ENCODE measurements at places on chromosomes 3 and 15.

- DNase-seq, result peak; percentile 86
Measured at GRCh38 chr3:12353796-12354525, 65.1 kb downstream of the PPARG start.

DNA sequence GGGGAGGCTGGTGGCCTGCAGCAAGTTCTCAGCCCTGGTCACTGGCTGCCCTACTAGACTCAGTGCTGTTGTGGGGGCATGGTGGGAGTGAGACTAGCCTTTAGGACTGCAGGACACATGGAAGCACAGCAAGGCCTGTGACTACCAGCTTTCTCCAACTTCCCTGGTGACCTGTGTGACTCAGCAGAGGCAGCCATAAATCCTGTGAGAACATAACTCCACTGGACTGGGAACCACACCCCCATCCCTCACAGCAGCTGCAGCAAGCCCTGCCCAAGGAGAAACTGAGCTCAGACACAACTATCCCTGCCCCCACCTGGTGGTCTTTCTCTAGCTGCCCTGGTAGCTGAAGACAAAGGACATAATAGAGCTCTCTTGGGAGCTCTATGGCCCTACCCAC lies 111.3 kb downstream of the DCLK3 start:
- DNase-seq, result no peak

DNA sequence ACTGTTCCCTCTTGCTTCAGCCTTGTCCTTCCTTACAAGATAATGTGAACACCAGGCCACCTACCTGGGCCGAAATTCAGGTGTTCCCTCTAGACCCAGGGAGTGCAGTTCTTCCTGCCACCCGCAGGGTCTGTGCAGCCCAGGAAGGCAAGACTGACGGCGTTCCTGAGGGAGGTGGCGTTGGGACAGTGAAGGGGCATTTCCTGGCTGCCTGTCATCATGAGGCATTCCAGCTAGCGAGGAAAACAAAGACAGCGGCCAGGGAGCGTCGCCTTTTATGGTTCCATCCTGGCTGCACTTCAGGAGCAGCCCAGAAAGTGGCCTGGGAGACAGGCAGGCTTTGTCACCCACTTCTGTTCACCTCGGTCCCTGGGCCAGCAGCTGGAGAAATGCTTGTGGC lies 84.8 kb upstream of the WNT5A start:
- no peak for DNase-seq

DNA sequence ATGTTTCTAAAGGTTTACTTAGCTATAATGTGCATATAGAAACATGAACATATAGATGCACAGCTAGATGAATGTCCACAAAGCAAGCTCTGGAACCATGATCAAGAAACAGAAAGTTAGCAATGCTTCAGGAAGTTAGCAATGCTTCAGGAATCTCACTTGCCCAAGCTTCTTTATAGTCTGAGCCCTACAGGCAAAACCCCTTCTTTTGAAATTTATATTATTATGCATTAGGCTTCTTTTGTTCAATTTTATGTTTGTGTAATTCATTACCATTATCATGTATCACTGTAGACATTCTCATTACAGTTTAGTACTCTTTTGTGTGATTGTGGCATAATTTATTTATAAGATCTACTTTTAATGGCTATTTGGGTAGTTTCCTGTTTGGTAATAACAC lies 286.4 kb upstream of the BCHE start:
- DNase-seq, result no peak

DNA sequence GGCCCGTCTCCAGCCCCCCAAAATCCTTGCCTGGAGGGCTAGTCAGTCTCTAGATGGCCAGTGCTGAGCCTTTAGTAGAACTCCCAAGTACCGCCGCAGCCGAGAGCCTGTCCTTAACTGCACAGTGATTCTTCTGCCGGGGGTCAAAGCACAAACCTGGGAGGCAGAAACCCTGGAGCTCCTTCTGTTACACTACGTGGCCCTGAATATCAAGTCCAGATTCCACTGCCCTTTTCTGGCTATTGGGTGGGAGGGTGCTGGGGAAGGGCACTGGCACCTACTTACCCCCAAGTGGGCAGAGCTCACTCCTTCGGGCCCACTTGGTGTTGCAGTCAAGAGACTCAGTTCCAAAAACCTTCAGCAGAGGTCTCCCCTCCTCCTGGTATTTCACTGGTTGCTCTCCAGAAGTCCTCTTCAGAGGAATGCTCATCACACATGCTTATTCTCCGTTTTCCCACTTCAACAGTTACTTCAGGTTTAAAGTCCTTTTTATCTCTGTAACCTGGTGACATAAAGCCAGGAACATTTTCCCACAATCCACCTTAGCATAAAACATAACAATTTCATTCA lies 10.8 kb downstream of the PDHB start:
- DNase-seq, result no peak

GRCh38 chr3:32755761-32756160 lies 62.0 kb upstream of the TRIM71 start:
- no peak for DNase-seq

DNA sequence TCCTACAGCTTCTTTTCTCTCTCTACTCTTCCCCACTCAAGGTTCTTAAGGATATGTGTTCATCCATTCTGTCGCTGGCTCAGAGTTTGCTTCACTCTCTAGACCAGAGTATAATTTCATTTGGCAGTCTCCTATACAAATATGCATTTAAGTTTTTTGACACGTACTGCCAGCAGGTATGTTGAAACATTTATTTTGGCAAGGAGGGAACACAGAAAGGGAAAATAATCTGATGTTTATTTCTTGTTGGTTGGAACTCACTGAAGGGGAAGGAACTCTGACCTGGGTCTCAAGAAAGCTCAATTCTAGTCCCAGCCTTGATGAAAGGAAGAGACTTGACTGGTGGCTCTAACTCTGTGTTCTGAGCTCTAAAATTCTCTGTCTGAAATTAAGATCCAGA lies 21.6 kb downstream of the FANCD2 start:
- no peak for DNase-seq

DNA sequence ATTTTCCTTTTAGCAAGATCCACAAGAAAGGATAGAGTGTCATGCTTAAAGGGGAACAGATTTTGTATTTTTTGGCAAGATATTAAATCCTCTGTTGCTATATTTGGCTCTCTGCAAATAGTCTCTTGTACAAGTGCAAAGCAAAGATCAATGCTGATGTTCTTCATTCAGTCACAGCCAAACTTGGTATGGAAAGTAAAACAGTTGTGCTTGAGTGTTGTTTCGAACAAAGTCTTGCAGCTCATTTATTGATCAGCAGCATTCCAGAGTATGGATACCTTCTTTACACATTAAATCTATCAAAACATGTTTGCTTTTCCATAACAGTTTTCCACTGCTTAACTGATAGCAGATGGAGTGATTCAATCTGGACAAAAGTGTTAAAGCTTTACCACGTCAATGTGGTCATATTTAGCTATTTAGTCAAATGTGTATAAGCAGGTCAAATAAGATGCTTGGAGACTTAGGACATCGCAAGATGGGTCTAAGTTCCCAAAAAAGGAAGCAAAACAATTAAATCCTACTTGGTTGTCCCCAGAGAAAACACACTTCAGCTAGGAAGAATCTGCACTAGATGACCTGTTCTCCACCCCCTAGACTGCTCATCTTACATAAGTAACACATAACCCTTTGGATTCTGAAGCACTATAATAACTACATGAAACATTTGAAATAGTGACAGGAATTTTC lies 52.4 kb downstream of the VGLL3 start:
- DNase-seq, result no peak

- DNase-seq, result no peak
Measured at GRCh38 chr15:88818920-88819319, 15.7 kb downstream of the ACAN start.

DNA sequence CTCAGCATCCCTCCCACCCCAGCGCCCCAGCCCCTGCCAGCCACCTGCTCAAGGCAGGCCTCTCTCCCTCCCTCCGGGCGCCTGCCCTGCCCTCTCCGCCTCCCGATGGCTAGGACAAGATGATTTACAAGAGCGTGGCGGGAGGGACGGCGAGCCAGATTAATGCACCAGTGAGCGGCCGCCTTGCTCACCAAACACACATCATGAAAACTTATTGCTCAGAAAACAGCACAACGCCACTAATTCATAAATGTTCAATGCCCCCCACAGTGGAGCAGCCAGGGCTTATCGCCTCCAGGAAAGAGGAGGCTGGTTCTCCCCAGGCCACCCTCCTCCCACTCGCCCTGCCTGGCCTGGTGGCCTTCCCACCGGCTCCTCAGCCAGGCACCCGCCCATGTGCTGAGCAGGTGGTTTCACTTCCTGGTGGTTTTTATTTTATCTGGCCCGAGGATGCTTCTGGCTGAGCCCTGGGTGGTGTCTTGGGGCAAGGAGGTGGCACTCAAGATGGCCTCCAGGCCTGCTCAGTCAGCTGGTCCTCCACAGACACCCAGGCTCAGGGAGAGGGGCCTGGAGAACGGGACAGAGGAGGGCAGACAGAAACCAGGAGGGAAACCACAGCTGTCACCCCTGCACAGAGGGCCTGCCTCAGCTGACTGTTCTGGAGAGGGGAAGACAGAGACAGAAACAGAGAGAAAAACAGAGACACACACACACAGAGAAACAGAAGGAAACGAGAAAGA lies 284.9 kb downstream of the UACA start:
- DNase-seq, result no peak

GRCh38 chr3:127237835-127238234 lies 44.9 kb downstream of the PRR23E start:
- DNase-seq, result no peak

DNA sequence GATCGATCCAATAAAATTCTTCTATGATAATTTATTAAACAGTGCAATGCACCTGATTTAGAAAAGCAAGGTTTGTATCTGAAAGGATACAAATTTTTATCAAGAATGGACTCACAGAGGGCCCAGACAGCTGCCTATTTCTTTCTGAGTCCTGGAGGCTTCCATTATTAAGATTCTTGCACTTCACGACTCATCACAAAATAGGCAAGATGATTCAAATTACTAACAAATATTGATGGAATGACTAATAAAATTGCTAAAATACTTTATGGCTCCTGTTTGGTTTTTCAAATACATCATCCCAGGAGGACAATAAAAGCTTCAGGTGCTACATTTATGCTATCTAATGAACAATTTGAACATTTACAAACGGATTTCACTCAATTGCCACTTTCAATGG lies 483.0 kb upstream of the AGTR1 start:
- no peak for DNase-seq

- DNase-seq, result no peak
Measured at GRCh38 chr3:62056658-62057057, 316.7 kb downstream of the FEZF2 start.

GRCh38 chr3:46665763-46666452 lies 27.6 kb downstream of the ALS2CL start:
- no peak for DNase-seq

DNA sequence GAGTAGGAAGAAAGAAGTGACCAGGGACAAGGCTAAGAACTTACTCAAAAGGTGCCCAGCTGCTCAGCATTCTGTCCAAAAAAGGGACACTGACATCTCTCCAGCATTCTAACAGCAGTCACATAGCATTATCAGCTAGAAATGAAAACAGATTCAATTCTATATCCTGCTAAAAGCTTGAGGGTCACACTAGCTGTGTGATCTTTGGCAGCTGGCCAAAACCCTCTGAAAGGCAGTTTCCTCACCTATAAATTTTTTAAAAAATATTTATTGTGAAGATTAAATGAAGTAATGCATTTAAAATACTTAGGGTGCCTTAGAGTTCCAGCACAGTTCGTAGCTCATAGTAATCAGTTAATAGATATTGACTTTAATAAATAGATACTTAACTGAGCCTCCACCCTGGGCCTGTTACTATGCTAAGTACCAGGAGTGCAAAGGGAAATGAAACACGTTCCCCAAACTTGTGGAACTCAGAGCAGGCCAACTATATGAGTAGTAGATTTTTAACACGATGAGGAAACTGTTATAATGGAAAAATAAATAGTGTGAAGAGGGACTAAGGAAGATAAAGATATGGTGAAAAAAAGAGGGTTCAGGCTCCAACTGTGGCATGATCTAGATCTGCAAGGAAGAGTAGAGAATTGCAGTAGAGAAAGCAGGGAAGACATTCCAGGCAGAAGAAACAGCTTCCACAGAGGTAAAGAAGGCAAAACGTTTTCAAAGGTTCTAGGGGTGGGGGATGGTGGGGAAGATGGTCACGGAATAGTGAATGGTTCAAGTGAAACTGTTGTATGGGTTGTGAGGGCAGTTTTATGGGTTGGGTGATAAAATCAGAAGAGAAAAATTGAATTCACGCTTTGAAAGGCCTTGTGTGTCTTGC lies 11.4 kb downstream of the CD86 start:
- no peak for DNase-seq

- peak; percentile 73 for DNase-seq
Measured at GRCh38 chr3:57169872-57170623, 4.9 kb upstream of the IL17RD start.
